ENCODE measurements at places on chromosomes 3 and 15.

- no peak for DNase-seq
Measured at GRCh38 chr3:99242271-99242670, 340.8 kb upstream of the DCBLD2 start.

DNA sequence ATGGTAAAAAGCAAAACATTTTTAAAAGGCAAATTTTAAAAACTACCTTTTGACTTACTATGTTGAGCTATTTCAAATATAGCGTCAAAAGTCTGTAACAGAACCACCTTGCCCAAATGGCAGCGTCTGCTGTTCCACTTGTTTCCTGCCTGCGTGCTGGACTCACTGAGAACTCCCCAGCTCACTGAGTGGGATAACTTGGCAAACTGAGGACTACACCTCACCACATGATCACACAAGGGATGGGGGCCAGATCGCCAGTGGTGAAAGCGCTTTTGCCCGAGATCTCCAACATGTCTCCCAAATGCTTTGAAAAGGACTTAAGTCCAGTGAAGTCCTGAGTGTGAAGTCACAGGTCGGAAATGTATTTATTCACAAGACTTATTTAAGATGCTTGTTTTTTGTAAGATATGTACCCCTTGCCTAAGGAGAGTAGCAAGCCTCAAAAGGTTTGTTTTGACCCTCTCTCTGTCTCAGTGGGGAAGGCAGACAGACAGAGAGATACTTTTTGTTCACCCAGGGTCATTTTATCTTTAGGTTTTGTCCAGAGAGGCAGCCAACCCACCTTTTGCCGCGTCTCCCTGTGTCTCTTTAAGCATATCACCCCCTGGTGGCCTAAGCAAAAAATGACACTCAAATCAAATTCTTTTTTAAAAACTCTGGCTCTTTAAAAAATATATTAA lies 192.6 kb downstream of the PDZRN3 start:
- no peak for DNase-seq

DNA sequence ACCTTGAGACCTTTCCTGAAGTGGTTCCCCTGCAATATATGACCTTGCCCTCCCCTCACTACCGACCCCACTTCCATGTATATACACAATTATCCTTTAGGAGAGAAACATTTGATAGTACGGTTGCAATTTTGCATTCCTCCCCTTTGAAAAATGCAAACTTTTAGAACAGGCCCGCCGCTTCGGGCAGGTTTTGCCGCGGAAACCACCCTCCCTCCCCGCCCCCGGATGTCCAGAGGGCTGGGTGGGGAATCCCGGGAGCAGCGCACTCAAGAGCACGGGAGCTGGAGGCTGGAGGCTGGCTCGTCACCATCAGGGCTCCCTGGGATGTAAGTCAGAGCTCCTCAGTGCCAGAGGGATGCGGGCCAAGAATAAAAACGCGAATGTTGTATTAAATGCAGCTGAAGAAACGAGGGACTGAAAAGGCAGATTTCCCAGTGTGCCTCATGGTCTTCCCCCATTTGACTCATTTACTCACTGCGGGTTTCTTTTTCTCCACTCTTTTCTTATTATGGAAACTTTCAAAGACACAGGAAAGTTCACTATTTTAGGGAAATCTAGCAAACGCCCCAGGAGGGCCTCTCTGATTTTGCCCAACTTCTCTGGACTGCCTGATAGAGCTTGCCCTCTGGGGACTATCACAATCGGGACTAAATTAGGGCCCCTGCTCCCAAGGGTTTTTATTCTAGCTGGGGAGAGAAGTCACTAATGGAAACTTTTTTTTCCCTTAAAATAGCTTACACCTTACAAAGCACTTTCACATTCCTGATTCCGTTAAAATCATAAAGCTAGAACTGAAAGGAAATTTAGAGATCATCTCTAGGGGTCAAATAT lies 2.9 kb upstream of the USP3 start:
- DNase-seq, result no peak

DNA sequence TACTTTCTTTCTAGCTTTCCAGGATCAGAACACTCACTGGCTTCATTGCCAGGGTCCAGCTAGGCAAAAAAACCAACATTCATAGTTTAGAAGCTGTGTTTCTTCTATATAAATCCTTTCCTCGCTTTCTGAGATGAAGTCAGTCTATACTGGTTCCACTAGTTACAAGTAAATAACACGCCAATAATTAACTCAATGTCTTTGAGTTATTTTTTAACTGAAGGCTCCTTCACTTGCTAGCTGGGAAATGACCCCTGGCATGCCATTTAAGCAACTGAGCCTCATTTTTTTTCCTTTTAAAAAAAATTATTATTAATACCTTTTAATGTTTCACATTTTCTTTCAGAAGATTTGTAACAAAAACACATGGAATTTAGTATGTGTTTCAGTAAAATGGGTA lies 2.1 kb upstream of the CCDC174 start:
- no peak for DNase-seq

DNA sequence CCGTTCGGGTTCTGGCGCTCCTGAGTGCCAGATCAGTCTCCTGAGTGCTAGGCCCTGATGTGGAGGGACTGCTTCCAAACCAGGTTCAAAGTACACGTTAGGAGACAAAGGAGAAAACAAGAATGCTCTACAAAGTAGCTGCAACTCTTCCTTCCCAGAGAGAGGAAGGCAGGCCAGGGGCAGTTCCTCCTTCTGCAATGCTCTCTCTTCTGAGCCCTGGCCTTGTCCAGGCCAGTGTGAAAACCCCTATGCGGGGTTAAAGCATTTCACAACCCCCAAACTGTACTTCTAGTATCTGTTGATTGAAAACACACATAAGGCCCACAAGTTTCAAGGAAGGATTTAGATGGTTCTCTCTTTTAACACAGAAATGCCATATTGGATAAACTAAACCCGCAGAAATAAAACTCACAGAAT lies 9.7 kb upstream of the CALML4 start:
- no peak for DNase-seq

DNA sequence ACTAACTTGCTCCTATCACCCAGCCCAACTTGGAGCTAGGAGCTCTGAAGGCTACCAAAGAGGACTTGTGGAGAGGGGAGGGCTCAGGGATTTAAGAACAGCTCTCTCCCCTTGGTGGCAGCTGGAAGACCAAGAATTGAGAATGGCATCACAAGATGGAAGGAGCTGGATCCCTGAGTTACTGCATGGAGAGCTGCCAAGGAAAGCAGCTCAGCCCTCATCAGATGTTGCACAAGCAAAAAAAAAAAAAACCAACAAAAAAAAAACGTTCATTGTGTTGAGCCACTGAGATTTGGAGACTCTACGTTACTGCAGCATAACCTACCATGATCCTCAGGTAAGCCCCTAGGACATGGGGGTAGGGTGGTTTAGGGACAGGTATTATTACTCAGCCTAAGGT lies 41.0 kb downstream of the ITGB5 start:
- DNase-seq, result no peak

DNA sequence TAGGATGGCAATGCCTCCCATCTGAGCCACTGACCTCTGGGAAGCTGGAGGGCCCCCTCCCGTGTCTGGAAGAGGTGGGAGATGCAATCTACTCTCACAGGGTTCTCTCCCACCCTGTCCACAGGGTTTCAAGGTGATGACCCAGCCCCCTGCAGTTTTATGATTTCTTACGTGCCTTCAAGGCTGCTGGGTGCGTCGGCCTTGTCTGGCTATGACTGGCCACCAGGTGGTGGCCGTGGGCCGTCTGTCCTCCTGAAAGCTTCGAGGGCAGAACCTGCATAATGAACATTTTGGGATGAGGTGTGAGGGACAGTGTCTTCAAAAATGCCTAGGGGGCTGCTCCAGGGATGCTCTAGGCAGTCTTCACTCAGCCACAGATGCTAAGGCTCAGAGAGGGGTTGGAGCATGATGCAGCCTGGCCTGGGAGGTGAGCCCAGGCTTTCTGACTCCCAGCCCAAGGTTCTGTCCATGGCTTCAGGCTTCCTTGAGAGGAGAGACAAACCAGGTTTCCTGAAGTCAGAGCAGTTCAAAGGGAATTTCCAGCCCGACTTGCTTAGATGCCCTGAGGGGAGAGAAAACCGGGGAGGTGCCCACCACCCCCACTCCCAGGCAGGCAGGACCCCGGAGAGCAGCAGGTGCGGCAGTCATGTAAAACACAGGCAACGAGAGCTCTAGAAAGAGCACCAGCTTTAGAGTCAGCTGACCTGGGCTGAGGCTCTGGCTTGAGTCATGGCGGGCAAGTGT lies 18.7 kb downstream of the ISG20 start:
- DNase-seq, result no peak

DNA sequence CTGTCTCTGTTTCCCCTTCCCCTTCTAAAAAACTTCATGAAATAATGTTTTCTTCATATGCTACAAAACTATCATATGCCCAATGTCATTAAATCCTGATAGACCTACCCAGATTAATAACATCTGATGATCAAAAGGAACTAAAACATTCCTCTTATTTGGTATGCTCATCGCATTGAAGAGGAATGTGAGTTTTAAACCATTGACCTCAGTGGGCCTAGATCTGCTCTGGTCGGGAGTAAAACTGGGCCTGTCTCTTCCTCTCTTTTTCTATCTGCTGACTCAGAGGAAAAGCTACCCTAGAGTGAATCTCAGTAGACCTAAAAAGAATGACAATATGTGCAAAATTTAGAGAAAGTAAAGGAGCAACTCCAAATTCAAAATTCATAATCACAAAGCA lies 275.8 kb downstream of the SATB1 start:
- DNase-seq, result no peak

DNA sequence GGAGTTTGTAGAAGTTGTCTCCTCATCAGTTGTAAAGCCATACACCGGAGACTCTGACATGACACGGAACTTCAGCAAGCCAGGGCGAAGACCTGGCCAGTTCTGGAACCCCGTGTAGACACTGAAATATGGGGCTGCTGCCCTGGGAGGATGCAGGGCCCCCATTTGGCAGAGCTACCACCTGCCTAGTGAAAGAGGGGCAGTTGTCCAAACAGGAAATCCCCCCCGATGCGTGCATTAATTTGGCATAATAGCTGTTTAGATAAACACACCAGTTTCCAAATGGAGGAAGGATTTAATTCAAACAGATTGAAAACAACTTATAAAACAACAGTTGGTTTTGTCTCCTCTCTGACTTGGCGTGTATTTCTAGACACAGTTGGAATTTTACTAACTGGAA lies 357.2 kb downstream of the GABRG3 start:
- DNase-seq, result no peak

GRCh38 chr3:70951316-70951715 lies 632.2 kb downstream of the FOXP1 start:
- no peak for DNase-seq

DNA sequence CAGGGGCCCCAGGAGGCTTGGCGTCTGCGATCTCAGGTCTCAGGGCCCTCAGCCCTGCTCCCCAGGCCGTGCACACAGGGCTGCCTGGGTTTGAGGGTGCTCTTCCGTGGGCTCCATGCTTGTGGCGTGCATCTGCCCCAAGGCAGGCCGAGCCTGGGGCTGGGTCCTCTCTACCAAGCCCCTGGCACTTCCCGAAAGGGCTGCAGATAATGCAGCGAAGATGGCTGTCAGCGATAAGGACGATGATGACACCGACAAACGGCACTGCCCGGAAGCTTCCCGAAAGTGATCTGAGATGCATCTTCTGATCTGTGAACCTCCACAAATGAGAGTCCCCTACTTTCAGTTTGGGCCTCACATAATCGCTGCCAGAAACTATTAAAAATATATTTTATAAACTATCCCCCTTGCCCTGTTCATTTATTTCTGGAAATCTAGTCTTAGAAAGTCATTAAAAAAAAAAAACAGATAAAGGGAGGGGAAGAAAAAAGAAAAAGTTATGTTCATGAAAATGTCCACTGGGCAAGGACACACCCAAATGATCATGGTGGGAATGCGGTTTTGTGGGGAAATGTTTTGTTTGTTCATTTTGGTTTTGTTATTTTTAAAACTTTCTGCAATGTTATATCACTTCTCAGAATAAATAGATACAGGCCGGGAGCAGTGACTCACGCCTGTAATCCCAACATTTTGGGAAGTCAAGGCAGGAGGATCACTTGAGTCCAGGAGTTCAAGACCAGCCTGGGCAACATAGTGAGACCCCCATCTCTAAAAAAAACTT lies 51.5 kb downstream of the RPN1 start:
- no peak for DNase-seq

DNA sequence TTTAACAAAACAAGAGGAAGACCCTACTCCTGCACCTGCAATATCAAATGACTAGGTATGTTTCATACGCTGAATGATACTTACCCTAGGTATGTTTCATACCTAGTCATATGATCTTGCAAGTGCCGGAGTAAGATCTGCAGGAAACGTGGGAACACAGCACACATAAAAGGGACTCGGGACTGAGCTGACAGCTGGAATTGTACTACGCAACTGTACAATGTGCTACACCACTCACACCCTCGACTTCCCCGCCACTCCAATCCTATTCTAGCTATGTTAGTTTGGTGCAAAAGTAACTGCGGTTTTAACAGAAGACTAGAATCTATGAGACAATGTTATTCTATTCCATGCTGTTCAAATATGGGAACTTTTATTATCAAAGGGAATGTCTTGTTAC lies 22.0 kb downstream of the CRBN start:
- DNase-seq, result no peak

GRCh38 chr3:123138839-123139444 lies 62.8 kb upstream of the SEC22A start:
- DNase-seq, result no peak

DNA sequence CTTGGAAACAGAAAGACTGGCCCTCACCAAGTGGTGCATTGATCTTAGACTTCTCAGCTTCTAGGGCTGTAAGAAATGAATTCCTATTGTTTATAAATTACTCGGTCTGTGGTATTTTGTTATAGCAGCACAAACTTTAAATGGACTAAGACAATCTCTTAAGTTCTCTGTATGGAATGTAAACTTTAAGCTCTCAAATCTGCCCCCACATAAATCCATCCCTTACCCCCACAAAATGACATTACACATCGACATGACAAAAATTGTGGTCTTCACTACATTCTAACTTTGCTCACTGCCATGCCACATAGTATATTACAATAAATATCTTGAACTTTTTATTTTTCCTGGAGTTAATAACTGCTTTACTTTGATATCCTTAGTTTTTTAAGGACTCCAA lies 121.3 kb downstream of the MYLK start:
- no peak for DNase-seq

DNA sequence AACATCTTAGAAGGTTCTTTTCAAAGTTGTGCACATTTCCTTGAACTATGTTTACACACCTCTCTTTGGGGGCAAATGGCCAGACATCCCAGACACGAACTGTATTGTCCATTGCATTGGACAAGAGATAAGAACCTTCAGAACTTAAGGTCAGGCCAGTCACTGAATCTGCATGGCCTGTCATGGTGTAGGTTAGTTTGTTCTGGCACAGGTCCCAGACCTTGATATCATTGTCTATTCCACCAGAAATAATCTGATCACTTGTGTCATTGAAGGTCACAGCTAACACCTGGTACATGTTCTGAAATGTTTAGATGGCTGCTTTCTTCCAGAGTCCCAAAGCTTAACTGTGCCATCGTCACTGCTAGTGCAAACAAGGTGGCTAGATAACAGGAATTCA lies 55.7 kb downstream of the KCNAB1 start:
- no peak for DNase-seq

GRCh38 chr3:49902511-49903345 lies 945 bp downstream of the MST1R start:
- DNase-seq, result no peak

GRCh38 chr3:176769547-176770190 lies 427.6 kb downstream of the TBL1XR1 start:
- no peak for DNase-seq

GRCh38 chr15:91216000-91216399 lies 115.9 kb downstream of the SV2B start:
- no peak for DNase-seq

GRCh38 chr15:79991826-79992225 lies 20.8 kb upstream of the BCL2A1 start:
- DNase-seq, result no peak
